Airway epithelial cell (primary cell): ENCODE measurements at places on chromosomes 12 and 14. TPM values are rescaled to one million over a fixed set of nuclear protein-coding genes. Genes with fewer than 3 reads are reported as not detected.

Gene CCDC38
- not detected in 2 replicates for total RNA-seq

Gene HOXC6
- not detected in 2 replicates for total RNA-seq

Gene ACSS3
- 0.21 TPM in 1 of 2 replicates, not detected in the other for total RNA-seq

Gene LRRIQ1
- total RNA-seq = 0.14 and 0.79 TPM in 2 replicates

Gene VPS37B
- 71.3 and 77.0 TPM in 2 replicates for total RNA-seq

Gene FLRT2
- 21.6 and 41.2 TPM in 2 replicates for total RNA-seq

Gene CEP170B
- total RNA-seq = 35.4 and 42.4 TPM in 2 replicates

Gene NFATC4
- 24.3 and 29.6 TPM in 2 replicates for total RNA-seq

Gene CISTR
- total RNA-seq = not detected in 2 replicates

Gene PTPRQ
- under 0.01 TPM in 1 of 2 replicates, not detected in the other for total RNA-seq

Gene PRKAB1
- 8.8 and 13.1 TPM in 2 replicates for total RNA-seq

Gene SLC8A3
- total RNA-seq = not detected in 2 replicates

Gene RNASE3
- total RNA-seq = not detected in 2 replicates

Gene ZNF385A
- total RNA-seq = 33.3 and 52.3 TPM in 2 replicates

Gene TMTC1
- 4.8 and 5.1 TPM in 2 replicates for total RNA-seq

Gene DCN
- 7.9 and 9.9 TPM in 2 replicates for total RNA-seq

Gene LIN7A
- total RNA-seq = 0.09 and 0.56 TPM in 2 replicates

Gene KRT85
- not detected in 2 replicates for total RNA-seq
